ENCODE measurements at places on chromosomes 2 and 18.

GRCh38 chr2:176071330-176072291, 12.2 kb downstream of the EVX2 start:
- DNase-seq = no peak

- peak; percentile 28 for DNase-seq
These were observed 31.4 kb upstream of the KCMF1 start for GRCh38 chr2:84939426-84940087.

GRCh38 chr2:142112757-142113221, 18.0 kb downstream of the LRP1B start:
- DNase-seq = no peak

- DNase-seq = no peak
These were observed 52.8 kb downstream of the MYO7B start for GRCh38 chr2:127588241-127588640.

GRCh38 chr2:46274586-46274985, 22.6 kb upstream of the EPAS1 start:
- no peak for DNase-seq

GRCh38 chr2:20106746-20107145, 55.3 kb upstream of the LAPTM4A start:
- no peak for DNase-seq

DNA sequence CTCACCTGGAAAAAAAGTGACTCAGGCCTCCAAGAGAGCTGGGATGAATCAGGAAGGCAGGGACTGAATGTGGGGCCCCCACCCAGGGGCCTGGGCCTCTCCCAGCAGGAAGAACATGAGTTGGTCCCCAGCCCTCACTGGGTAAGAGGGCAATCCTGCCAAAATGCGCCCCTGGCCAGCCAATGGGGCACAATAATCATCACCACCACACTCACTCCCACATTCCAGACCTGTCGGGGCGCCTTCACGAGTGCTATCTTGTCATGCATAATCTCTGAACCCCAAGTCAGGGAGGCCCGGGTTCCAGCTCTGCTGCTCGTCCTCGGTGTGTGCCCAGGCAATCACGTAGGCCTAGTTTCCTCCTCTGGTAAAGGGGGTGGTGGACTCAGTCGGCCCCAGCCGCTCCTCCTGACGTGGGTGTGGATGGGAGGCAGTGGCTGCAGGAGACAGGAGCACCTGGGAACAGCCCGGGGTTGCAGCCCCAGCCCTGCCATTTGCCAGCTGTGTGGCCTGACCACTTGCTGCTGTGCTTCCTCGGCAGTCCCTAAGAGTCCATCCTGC, 115.1 kb downstream of the CYP26B1 start:
- DNase-seq = no peak

DNA sequence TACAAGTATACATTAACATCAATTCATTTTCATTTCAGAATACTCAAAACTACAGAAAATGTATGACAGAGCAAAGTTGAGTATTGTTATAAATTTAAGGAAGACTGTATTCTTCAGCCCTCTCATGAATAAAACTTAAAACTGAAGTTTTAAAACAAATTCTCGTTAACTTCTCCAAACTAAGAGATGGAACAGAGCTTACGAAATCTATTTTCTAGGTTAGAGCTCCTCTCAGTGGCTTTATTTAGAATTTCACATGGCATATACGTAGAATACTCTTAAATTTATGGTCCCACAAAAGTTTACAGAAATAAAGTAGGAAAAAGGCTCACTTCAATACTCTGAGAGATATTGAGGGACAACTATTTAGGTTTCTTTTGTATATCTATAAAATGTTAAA, 612.1 kb downstream of the KCNJ3 start:
- no peak for DNase-seq

DNA sequence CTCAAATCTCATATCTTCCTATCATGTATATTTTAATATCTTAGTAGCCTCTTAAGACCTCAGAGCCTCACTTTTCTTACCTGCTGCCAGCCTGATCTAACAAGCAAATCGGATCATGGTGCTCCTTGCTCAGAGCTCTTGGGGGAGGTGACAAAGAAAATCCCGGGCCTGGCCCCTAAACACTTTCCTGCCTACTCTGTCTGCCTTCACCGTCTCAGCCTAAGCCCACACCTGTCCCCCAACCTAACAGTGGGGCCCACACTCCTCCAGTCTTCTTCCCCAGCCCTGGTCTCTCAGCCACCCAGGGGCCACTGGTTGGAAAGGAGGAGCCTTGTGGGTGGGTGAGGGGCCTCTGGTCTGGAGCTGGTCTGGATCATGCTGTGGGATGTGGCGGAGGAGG, 207.3 kb downstream of the HAUS1 start:
- DNase-seq = no peak

DNA sequence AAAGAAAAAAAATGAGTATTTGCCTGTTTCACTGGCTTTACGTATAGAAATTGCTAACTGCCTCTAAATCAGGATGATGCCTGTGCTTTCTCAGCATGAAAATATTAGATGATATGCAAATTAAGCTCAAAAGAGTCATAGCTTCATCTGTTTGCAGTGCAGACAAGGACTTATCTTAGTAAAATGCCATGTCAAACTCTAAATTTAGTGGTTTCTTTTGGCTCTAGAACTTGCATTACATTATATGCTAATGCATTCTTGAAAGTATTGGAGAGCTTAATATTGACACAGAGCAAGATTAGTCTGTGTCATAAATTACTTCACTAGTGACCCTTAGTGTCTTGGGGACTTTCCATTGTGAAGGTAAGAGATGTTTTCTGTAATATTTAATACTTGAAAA, 1109.1 kb upstream of the NRXN1 start:
- DNase-seq = no peak

DNA sequence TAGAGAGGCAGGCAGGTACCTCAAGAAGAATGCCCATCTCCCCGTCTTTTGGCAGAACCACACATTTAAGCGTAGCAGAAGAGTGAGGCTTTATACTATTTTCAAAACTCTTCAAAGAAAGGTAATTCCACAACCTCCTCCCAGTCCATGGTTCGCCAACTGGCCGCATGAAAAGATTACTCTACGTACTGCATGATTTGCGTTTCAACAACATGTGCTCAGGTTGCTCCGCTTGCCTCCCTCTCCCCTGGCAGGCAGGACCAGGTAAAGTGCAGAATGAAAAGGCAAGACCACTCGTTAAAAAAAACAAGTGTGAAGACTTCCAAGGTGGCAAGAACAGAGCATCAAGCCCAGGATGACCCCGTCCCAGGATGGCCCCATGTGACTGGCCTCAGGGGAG, 143.7 kb downstream of the SP3 start:
- no peak for DNase-seq

DNA sequence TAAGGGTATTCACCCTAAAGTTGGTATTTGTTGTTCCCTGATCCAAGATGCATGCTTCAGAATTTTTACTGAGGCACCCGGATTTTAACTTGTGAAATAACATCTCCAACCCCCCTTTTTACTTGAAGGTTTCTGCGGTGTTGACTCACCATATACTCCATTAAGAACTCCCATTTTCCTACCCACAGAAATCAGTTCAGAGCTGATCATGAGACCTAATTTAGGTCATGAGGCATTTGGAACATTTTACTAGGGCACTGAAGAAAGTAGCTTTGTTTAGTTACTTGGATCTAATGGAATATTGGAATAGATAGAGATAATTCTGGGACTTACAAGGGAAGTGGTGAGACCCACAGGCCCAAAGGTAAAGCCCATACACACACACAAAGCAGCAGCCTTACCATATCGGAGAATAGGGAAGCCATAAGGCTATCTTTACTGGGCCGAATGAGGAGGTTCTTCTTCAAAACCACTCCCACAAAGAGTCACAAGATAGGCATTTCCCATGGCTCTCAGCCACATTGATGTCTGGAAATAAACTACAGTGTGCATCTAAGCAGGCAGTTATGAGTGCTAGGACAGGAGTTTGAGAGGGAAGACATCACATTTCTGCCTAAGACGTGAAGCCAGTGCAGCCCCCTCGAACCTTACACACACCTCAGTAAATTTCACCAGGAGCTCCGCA, 681.0 kb upstream of the LRRTM4 start:
- no peak for DNase-seq

DNA sequence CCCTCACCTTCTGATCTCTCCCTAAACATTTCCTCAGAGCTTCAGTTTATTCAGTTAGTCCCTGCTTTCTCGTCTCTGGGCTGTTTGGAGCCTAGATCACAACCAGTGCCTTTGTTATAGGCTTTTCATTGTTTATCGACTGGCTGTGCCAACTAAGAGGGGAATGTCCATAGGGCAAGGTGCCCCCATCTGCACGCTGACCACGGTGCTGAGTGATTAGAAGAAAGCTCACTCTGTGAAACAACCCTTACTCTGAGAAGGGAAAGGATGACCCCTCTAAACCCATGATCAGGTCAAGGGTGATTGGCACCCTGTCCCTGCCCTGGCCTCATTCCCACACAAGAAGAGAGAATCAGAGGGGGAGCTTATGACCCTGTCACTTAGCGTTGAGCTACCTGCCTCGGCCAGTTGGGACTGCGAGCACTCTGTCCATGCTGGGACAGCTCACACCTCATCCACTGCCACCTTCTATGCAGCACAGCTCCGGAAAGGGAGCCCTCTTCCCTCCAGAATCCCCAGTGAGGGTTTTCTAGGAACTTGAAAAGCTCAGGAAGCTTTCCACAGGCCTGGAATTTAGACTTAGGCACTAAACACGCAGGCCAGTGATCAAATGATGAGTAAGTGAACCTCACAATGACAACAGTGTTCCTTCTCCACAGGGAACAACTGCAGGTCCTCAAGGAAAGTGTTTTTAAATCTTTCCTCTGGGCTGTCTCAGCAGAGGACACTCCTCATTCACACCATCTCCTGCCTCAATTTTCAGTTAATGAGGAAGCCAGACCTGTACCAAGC, 2.3 kb upstream of the ACTG2 start:
- DNase-seq = no peak

DNA sequence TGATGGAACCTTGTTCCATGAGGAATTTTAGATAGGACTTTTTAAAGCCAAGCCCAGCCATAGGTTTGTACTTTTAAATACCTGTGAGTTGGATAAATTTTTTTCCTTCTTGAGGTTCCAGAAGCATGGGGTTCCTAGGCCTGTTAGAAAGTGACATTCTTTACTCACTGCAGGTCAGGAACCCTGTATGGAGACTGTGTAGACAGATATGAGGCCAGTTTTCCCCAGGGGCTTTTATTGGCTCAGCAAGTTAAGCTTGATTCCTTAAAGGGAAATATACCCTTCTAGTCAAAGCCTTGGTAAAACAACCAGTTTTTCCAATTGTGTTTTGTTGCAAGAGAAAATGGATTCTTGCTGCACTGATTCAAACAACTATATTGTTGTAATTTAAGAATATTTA, 38.4 kb upstream of the GMCL1 start:
- no peak for DNase-seq

DNA sequence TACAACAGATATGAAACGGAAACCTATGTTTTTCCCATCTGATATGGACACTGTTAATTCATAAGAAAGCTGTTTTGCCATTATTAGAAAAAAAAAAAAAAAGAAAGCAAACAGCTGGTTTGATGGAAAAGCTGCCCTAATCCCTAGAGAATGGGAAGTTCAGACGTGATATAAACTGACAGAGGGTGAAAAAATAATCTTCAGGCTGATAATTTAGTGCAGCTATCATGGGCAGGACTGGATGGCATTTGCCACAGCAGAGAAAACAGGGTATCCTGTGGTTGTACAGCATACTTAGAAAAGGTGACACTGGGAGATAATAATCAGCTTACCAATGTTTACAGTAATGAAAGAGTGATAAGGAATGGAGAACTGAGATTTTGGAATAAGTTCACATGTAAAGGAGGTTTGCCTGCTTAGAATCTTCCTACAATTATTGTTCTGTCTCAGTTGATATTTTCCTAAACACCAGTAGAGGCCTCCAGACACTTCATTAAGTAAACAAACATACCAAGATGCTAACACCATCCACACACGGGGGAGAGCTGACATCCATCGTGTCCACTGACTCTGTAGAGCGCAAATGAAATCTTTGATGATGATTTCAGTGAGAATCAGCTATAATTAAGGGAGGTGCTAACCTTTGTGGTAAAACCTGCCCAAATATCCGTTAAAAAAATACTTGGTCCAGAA, 211.6 kb upstream of the MMADHC start:
- DNase-seq = no peak

DNA sequence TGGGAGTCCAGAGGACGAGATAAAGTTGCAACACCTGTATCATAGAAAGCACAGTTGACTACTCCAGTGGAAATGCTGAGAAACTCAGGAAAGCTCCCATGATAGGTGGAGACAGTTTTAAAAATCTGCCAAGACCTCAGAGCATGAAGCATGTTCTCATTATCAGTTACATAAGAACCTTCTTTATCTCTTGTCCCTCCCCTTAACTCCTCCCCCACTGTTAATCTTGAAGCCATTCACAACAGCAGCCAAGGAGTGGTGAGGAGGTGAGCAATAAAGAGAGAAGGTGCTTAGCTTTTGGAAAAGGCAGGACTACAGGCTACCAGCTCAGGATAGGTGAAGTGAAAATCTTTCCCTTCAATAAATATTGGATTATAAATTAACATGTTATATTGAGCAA, 657.9 kb downstream of the NYAP2 start:
- DNase-seq = no peak

DNA sequence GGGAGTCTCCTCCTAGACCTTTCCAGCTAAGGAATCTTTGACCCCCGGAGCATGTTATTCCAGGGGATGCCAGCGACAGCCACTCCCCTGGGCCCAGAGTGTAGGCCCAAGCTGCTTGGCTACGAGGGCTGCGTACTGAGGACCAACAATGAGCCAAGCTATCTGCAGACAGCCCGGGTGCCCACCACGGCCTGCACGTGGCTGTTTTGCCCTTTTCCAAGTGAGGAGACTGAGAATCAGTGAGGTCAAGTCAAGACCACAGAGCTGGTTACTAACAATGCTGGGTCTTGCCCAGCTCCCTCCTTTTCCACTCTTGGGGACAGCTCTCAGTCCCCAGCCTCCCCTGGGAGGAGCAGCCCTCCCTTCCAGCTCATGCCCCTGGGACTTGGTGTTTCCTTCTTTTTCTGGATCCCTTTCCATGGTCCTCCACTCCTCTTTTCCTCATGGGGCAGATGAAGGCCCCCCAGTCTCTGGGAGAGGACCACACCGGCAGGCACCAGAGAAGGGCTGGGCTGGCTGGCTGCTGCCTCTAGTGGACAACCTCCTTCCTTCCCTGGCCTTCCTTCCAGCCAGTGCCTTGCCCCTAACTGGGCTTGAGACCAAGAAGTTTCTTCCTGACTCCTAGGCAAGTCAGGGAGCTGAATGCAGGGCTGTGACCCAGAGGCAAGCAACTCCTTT, 550 bp upstream of the MALL start:
- DNase-seq = no peak

GRCh38 chr2:201182650-201183364, at the start of gene CASP10:
Gene CASP10, plus strand, starts transcription at chr2:201183141. Its CDS starts 2,637 bp downstream, at chr2:201185778.
- DNase-seq = peak; percentile 8

- DNase-seq = no peak
These were observed 522.0 kb downstream of the SPAG16 start for GRCh38 chr2:213806125-213806726.

GRCh38 chr2:231412618-231412963, 17.1 kb downstream of the B3GNT7 start:
- DNase-seq = no peak

DNA sequence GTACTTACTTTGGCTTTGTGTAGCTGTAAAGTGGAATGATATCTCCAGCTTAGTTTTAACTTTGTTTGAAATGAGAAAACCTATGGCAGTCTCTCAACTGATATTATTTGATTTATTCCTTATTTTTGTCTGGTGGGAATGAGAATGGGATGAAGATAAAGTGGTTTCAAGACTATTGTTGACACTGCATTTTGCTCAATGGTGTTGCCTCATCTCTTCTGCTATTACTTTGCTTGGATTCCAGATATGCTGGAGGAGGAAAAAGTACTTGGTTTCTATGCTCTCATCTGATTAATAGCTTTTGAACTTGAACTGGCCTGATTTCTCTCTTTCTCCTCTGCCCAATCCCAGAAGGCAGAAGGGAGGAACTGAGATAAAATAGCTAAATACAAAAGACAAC, 198.2 kb downstream of the CTNNA2 start:
- no peak for DNase-seq

GRCh38 chr2:59680863-59681262, 872.6 kb downstream of the BCL11A start:
- DNase-seq = no peak

Measured in stimulated activated CD4-positive, alpha-beta T cell treated with anti-CD3 and anti-CD28 coated beads, Interleukin-1b, Interleukin-23, amount 100 ng/mL, for 1 hour (primary cell).